ENCODE measurements at places on chromosomes 2 and 18.

GRCh38 chr2:213219816-213220215 lies 64.4 kb upstream of the SPAG16 start:
- no peak for DNase-seq

DNA sequence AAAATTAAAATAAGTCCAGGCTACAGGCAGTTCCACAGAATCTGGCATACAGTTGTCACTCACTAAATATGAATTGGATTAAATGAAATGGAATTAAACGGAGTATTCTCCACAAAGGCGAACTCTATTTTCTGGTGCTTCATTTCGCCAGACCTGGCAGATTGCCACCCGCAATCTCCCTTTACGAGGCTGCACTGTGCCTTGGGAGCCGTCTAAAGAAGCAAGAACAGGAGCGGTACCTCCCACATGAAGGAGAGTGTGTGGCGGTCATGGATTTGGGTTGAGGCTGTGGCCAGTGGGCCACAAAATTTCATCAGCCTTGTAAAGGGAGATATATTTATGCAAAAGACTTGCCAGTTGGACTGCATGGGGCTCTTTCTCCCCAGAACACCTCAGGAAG lies 151.0 kb downstream of the OSR1 start:
- DNase-seq, result no peak

DNA sequence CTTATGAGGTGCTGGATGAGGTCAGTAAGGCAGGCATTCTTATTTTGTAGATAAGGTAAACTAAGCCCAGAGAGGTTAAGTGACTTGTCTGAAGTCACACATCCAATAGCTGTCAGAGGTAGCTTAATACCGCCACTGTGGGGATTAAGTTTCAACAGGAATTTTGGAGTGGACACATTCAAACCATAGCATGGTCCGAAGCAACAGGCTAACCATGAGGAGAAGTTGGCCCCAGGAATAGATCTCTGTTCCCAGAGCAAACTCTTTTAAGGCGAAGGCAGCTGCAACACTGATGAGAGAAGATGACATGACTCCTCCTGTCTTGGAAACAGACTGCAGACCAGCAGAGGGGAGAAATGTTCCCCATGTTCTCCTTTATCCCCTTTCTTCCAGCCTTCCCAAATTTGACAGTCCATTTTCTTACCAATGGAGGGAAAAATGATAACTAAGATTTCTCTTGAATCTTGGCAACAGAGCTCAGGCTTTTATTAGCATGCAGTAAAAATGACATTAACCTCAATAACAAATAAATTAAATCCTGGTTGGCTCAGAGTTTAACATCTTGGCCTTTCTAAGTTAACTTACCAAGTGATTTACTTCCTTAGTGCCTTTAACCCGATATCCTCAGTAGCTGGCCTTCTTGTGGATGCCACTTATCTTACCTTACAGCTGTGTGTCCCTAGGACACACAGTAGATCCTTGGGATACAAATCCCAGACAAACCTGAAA lies 67.9 kb upstream of the STPG4 start:
- no peak for DNase-seq

GRCh38 chr2:101339266-101339880 lies 30.9 kb upstream of the RNF149 start:
- no peak for DNase-seq

- DNase-seq, result no peak
These were observed 33.1 kb upstream of the RASGRP3 start for GRCh38 chr2:33443274-33443829.

- no peak for DNase-seq
These were observed 31.4 kb upstream of the KCMF1 start for GRCh38 chr2:84939426-84940087.

GRCh38 chr18:46843372-46843771 lies 73.9 kb downstream of the PIAS2 start:
- DNase-seq, result no peak

GRCh38 chr2:174083843-174084458 lies 118.8 kb upstream of the SP3 start:
- no peak for DNase-seq

DNA sequence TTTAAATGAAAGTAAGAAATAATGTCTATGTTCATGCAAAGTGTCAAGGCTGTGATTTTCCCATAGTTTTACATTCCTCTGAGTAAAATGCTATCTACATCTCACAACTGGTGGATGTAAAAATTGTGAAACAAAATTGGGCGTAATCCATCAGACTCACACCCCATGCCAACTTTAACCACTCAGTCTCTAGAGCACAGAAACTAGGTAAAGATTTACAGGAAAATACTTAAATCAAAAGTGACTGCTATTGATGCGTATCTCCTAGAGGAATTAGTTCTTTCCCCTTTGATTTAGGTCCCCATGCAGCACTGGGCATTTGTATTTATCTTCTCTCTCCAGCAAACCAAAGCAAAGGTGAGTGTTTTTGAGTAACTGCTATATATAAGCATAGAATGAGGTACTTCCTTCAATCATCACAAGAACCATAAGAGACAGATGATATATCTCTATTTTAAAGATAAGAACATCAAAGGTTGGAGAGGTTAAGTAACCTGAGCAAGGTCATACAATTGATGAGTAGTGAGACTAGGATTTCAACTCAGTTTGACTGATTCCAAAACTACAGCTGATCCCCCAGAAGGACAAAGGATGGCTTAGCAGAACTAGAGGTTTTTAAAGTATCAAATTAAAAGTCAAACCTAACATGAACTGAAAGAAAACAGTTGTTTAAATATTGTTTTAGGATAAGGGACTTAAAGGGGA lies 594.0 kb upstream of the ACVR2A start:
- no peak for DNase-seq

DNA sequence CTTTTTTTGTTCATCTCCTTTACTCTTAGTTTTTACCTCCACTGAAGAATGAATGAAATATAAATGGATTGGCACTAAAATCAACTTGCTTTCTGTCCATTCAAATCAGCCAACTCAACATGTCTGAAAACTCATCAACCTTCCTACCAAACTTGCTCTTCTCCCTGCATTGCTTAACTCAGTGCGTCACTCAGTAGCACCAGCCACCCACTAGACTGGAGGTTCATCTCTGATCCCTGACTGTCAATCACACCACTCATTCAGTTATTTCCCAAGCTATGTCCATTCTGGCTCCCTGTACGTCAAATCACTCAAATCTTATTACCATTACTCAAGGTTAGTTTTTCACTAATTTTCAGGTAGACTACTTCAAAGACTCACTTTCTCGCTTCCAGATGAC lies 75.2 kb upstream of the RBMS1 start:
- DNase-seq, result no peak

- DNase-seq, result no peak
These were observed 24.3 kb upstream of the PSME4 start for GRCh38 chr2:53994818-53995808.

GRCh38 chr18:56235481-56236013 lies 402.8 kb downstream of the TXNL1 start:
- peak; percentile 41 for DNase-seq

- no peak for DNase-seq
These were observed 10.5 kb upstream of the EPAS1 start for GRCh38 chr2:46286715-46287114.

GRCh38 chr2:150095361-150096095 lies 391.9 kb downstream of the RND3 start:
- no peak for DNase-seq

GRCh38 chr18:68713131-68713530 lies 1.8 kb downstream of the TMX3 start:
- DNase-seq, result no peak
